Omental fat pad (tissue), 4 donors: ENCODE measurements at places on chromosomes 12 and 14.

GRCh38 chr12:3117591-3118015 lies 40.4 kb downstream of the TSPAN9 start:
- no peak for DNase-seq

- DNase-seq: no peak
Measured at GRCh38 chr12:26156201-26156871, 31.5 kb upstream of the BHLHE41 start.

GRCh38 chr12:6459004-6459337 lies 7.1 kb downstream of the TAPBPL start:
- no peak for DNase-seq

DNA sequence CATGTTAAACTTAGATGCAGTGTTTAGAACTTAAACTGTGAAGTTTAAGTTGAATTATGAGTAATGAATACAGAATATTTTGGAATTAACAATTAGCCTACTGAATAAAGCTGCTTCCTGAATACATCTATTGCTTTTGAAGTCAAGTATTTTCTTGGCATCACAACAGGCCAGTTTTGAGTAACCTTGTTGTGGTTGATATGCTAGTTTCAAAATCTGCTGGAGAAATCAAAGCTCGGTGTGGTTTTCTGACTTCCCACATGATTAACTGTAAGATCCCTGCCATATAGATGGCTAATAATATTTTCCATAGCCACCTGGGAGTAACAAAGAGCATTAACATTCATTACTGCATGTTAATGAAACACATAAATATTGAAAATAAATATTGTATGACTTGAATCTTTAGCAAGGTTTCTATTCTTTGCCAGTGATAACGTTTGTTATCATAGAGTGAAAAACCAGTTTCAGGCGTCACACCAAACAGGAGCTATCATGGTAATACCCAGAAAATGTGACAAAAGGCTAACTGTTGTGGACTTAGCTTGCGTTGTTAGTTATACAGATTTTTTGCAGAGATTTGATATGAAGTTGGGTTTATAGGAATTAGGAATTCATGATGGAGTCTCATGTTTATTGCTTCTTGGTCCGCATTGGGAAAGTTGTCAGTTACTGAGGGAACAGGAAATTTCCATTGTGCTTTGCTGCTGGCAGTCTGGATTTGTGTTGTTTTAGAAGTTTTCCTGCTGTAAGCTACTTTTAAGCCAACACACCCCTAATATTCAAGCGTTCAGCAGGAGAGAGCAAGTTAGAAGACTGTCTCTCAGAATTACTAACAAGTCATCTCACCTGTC lies 32.1 kb downstream of the PPFIBP1 start:
- DNase-seq: no peak

- DNase-seq: no peak
Measured at GRCh38 chr12:48198672-48198971, 4.5 kb downstream of the OR10AD1 start.

- DNase-seq: no peak
Measured at GRCh38 chr12:12007001-12007712, 63.6 kb upstream of the BCL2L14 start.

- no peak for DNase-seq
Measured at GRCh38 chr14:29817767-29818405, 109.8 kb downstream of the PRKD1 start.

DNA sequence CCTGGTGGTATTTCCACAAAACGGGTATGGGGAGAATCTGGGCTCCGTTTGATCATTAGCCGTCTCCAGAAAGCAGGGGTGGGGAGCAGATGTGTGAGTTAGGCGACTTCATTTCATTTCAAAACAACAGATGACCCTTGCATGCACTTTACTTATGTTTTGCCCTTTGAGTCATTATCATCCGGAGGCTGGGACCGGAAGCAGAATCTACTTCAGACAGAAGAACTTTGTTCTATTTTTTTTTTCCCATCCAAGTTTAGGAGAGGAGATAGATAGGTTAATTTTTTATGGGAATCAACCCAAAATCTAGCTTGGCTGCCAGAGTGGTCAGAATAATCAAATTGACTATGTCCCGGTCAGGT lies 31.3 kb upstream of the CMAS start:
- no peak for DNase-seq

DNA sequence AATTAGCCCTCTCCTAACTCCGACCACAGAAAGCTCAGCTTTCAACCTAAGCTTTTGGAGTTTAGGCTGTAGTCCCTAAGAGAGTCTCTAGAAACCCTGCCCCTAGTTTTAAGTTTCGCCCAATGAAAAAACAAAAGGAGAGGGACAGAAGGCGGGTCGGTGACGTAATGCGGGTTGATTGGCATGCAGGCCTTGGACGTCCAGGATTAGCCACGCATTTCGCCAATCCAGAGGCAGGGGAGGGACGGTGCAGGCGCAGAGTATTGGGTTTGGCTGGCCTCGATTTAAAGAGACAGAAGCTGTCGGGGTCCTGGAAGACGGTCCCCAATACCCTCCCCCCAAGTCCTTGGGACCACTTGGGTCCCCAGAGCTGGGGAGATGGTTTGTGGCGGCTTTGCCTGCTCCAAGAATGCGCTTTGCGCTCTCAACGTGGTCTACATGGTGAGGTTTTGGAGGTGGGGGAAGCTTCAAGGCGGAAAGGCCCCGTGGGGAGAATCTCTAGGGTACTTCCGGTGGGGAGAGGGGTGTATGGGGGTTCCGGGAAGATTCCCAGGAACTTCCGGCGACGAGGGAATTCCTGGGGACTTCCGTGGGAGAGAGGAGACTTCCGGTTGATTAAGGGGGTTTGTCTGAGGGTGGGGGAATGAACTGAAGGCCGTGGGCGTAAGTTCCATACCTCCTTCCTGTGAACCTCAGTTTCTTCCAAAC lies at the start of gene TSPAN31:
Gene TSPAN31 (plus strand): TSS at position 263 of the 708 bp plus-strand sequence. CDS start 116 bp downstream, at position 379.
- DNase-seq: peak; percentile 96

GRCh38 chr12:39103552-39104165 lies 198.3 kb upstream of the CPNE8 start:
- DNase-seq: no peak

DNA sequence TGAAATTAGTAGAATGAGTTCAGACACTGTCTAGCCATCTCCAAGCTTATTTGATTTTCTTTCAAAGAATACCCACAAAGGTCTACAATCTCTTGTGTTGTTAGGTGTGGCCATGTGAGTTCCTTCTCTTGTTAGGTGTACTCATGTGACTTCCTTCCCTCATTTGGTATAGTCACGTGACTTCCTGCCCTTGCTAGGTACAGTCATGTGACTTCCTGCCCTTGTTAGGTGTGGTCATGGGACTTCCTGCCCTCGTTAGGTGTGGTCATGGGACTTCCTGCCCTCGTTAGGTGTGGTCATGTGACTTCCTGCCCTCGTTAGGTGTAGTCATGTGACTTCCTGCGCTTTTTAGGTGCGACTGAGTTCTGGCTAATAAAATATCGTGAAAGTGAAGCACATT lies 179.6 kb downstream of the TMX1 start:
- no peak for DNase-seq

GRCh38 chr14:77037938-77038568 lies 9.5 kb upstream of the IRF2BPL start:
- no peak for DNase-seq

DNA sequence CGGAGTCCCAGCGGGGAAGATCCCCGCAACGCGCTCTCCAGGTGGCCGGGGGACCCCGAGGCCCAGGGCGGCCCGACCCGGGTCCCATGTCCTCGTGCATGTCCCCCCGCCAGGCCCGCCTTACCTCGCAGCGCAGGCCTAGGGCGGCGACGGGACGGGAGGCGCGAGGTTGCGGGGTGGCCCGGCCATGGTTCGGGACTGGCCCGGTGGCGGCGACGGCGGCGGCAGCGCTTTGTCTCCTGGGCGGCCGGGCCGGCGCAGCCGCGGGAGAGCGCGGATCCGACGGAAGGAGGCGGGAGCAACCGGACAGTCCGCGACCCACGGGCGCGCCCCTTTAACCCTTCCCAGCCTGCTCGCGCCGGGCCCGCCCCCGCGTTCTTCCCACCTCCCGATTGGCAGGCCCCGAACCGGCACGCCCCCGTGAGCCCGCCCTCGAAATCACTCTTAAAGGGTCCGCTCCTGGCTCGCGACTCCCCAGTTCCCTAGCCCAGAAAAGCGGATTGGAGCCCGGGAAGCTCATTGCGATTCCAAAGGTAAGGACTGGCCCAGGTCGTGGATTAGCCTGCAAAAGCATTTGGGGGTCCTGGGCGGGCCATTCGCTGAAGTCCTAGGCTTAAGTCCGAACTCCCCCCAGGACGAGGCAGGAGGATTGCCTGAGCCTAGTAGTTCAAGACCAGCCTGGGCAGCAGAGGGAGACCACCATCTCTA lies at the start of gene PHETA1:
Gene PHETA1 (minus strand): TSS at position 308 of the 708 bp plus-strand sequence. CDS start 5,668 bp downstream, outside the sequence.
- peak; percentile 83 for DNase-seq

- no peak for DNase-seq
Measured at GRCh38 chr12:51915951-51916350, 8.6 kb downstream of the ACVRL1 start.

DNA sequence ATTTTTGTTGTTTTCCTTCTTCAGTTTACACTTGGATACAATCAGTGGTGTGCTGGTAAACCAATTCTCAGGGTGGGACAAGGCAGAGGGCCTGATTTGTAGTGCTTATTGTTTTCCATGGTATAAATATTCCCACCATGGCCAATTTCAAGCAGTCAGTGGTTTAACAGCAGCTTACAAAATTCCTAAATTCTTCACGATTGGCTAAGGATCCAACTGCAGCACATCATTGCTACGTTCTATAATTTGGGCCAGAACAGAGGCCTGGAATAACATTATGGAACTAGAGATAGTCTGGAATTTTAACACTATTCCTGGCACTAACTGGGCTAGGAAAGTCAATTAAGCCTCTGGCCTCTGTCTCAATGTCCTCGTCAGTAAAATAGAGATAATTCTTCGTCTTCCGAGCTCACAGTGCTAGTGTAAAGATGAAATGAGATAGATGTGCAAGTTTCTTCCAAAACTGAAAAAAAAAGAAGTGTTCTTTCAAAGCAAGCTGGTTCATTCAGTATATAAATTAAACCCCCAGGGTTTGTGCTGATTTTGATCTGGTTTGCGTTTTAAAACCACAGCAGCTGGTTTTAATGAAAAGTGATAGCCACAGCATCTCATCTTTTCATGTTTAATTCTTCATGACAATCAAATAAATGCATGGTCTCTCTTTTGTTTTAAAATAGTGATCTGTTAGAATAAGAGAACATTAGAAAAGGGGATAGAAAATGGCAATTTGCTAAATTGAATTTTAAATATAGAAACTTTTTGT lies 104.1 kb downstream of the EPS8 start:
- DNase-seq: no peak

GRCh38 chr14:91257328-91258010 lies 13.0 kb upstream of the GPR68 start:
- DNase-seq: no peak

- DNase-seq: no peak
Measured at GRCh38 chr14:91580876-91581577, 70.9 kb upstream of the PPP4R3A start.

- DNase-seq: no peak
Measured at GRCh38 chr12:96985515-96986362, 78.7 kb downstream of the NEDD1 start.

DNA sequence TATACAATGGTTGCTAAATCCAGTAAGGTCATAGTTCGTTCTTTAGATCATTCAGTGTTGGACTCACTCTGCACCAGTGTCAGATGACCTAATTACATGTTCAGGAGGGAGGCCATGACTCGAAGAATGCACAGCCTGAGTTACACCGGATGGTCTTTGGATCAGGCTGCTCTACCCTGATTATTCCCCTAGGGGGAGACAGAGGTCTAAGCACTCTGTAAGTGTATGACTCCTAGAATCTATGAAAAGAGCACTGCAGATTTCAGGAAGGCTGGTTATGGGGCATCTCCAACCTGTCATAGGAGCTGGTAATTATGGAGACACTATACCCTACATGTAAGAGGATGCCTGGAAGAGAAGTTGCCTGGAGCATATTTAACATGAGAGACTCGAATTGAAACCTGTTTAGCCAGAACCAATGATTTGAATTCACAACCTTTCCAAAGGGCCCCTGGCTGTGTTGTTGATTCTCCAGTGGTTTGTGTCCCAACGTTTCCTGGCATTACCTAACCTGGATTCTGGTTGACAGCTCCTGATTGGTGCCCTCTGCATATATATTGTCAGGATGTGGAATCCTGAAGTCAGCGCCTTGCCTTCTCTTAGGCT lies at the start of gene MUCL1:
Gene MUCL1 (plus strand): TSS at position 584 of the 606 bp plus-strand sequence. CDS start 67 bp downstream, outside the sequence.
- no peak for DNase-seq

DNA sequence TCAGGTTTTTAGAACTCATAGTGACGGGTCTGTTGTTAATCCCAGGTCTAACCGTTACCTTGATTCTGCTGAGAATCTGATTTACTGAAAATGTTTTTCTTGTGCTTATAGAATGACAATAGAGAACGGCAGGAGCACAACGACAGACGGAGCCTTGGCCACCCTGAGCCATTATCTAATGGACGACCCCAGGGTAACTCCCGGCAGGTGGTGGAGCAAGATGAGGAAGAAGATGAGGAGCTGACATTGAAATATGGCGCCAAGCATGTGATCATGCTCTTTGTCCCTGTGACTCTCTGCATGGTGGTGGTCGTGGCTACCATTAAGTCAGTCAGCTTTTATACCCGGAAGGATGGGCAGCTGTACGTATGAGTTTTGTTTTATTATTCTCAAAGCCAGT lies 34.4 kb downstream of the PSEN1 start:
- DNase-seq: no peak

DNA sequence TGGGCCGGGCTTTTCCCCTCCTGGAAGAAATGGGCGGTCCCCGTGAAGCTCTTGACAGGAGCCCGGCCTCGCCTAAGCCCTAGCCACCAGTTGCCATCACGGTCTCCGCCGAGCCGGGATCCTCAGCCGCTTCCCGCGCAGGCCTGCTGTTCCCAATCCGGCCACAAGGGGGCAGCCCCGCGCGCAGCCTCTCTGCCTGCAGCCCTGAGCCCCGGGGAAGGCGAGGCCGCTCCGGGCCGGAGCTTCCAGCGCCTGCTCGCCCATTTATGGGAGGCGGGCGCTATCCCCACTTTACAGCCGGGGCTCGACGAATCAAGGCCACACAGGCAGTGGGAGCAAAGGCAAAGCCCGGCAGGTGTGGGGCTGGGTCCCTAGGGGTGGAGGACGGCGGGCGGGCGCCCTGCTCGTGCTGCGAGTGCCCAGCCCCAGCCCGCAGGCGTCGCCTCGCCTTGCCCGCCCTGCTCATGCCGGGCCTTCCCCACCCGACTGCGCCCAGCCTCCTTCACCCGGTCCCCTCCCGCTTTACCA lies 61.5 kb downstream of the LGMN start:
- peak; percentile 55 for DNase-seq

DNA sequence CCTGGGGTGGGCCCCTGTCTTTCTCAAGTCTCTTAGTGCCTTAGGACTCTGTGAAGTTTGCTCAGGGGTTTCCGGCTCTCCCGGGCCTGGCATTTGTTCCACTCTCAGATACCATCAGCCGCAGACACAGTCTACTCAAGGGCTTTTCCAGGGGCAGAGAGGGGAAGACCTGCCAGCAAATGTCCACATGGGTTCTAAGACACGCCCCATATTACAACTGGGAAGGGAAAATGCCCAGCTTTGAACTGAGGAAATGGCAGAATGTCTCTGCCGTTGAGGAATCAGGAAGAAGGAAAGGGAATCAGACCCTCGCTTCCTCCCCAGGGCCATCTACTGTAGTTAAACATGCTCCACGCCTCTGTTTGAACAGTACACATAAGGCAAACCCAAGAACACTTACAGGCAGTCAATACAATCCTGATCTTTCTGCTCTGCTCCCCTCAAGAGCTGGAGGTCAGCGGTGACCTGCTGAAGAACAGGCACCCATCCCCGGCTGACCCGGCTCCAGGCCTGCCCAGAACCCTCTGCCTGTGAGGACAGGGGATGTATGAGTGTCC lies 7.9 kb downstream of the CCDC85C start:
- DNase-seq: no peak
